ENCODE measurements at places on chromosomes 11 and 22. TPM values are rescaled to one million over a fixed set of nuclear protein-coding genes. Genes with fewer than 3 reads are reported as not detected.

DNA sequence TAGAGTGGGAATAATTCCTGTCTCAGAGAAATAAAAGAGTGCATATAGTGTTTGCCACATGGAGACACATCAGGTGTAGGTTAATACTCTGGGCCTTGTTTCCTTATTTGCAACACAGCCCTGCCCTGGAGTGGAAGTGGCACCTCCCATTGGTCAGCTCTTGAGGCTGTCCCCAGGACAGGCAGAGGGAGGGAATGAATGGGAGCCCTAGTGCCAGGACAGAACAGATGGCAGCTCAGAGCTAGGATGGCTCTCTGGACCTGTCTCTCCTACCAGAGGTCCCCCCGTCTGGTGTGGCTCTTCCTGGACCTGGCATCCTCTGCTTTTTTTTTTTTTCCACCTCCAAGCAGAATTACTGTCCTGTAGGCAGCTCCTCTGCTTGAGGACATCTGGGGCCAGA lies 35.6 kb downstream of the LIMK2 start:
- DNase-seq, result peak; percentile 66

DNA sequence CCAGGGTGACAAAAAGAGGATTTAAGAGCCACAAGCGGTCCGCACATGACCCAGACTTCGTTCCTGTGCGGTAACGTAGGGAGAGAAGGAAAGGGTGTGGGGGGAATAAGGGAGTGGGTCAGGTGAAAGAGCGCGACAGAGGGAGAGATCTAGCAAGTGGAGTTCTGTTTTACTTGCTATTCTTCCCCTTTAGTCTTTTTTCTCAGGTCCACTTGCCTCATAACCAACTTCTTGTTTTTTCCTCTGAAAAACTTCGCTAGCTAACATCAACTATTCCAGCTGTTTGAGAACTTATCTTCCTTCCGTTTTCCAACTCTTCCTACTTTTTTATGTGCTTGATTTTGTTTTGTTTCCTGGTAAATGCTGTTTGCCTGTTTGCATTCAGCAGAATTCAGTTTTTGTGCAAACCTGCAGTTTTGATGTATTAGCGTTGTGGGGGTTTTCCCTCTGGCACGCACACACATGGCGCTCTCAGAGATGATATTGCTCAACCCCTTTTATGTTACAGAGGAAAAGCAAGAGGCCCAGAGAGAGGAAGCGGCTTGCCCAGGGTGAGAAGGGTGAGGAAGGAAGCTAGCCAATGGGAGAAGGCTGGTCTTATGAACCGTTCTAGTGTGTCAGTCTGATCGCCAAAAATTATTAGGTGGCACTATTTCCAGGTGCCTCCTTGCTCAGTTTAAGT lies 592 bp upstream of the CTSC start:
- peak; percentile 21 for DNase-seq

GRCh38 chr22:43310311-43310710 lies 32.9 kb downstream of the SCUBE1 start:
- no peak for DNase-seq

Gene CPT1B
- total RNA-seq, result 11.5 TPM

All from myocyte (in vitro differentiated cells).